ENCODE measurements at places on chromosomes 6 and 20.

- DNase-seq, result no peak
Observed at GRCh38 chr20:54600634-54601033, 125.2 kb downstream of the DOK5 start.

GRCh38 chr6:165744555-165745228 lies 81.7 kb upstream of the PDE10A start:
- DNase-seq, result no peak

DNA sequence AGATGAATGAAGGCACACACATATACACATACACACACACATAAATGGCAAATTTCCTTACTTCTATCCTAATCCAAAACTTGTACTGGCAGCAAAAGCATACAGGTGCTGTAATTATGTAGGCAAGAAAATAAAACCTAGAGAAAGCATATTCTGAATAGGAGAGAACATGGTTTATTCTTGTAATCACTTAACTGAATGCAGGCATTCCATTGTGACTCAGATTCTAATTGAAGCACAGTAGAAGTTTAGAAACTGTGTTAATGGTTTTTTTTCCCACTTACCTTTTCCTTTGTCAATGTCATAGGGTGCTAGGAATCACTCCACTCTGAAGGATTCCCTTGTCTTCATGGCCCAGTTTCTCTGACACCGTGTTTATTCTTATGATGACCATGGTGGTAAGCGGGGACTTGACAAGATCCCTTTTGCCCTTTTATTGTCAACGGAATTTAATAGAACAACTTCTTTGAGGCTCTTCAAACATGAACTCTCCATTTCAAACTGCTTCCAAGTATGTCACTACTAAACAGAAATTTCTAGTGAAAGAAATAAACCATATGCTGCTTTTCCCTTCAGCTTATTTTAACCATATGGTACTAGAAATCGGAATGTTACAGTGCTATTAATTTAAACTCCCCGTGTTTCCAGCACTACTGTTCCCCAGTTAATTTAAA lies 164.2 kb downstream of the OGFRL1 start:
- DNase-seq, result no peak

DNA sequence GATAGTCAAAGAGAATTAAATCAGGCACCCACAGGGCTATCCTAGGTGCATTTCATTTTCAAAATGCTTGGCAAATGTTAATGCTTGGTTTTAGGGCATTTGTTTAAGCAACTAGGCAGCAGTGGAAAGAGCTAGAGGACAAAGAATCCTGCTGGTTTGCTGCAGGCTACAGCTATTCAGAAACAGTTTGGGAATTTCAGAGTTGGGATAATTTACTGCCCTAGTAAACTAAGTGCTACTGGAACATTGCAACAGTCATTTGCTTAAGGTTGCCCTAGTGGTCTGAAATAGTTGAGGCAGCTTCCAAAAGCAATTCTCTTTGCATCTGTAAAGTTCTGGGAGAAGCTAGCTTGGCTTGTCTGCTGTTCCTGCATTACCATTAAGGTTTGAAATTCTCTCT lies 312.7 kb downstream of the LAMA2 start:
- DNase-seq, result no peak

DNA sequence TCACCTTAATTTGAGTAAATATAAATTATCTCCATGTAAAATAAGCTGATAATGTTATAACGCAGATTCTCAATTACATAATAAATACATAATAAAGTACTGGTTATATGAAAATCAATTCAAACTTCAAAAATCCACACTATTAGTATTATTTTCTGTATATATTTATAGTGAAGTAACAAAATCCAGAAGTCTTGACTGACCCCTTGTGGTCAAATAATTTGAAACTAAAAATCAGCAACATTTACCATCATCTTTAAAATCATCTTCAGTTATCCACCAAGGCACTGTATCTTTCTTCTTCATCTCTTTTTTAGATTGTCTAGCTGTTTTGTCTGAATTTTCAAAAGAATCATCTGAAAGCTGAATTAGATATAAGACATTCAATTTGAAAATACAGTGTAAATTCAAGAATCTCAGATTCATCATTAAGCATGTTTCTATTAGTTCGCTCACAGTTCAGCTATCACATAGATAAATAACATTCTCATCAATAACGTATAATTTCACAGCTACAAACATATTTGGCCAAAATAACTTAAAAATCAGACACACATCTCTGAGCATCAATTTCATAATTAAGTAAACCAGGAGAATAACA lies 6.5 kb downstream of the CEP162 start:
- peak; percentile 39 for DNase-seq

DNA sequence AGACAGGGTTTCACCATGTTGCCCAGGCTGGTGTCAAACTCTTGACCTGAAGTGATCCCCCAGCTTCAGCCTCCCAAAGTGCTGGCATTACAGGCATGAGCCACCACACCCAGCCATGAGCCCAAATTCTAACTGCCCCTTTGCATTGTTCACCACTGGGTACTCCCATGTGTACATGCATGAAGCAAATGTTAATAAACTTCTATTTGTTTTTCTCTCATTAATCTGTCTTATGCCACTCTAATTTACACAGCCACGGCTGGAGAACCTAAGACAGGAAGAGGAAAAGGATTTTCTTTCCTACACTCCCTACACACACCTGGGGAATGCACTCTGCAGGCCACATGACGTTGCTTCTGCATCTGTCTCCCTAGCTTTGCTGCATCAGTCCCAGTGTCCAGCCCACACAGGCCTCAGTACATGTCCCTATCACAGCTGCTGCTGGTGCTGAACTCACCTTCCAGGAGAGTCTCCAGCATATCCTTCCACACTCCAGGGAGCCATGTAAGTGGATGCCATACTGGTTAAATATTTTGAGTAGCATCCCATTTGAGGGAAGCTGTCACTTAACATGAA lies 13.3 kb downstream of the OR2H2 start:
- no peak for DNase-seq

- DNase-seq, result no peak
Observed at GRCh38 chr6:51137777-51138176, 319.1 kb downstream of the TFAP2B start.

DNA sequence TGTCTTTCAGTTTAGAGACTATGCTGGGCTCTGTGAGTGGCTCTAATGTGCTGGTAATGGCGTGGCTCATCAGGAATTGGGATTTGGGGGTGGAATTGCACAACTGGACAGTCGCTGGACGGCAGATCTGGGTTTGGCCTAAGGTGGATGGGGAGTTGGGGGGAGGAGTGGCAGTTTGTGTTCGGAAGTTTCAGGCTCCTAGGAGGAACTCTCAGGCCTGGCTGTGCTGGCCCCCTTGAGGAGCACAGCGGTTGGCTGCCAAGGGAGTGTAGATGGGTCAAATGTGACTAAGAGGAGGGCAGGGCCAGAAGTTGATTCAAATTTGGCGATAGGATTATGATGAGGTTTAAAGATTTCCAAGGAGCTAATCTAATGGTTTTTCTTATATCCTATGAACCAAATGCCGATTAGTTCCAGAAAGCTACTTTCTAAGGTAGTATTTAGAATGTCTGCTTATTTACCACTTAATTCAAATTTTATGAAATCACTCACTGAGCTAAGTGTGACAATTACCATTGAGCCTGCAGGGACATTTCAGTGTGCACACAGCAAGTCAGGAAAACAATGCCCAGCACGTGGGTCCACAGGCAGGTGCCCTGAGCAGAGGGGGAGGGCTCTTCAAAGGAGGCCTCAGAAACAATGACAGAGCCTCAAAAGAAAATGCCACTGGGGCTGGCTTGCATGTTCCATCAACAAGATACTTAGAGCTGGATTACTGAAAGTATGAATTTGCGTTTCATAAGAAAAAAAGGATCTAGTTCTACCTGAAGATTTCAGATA lies 111.0 kb downstream of the GJA10 start:
- no peak for DNase-seq

GRCh38 chr6:128144320-128144719 lies 243.5 kb upstream of the THEMIS start:
- DNase-seq, result no peak

DNA sequence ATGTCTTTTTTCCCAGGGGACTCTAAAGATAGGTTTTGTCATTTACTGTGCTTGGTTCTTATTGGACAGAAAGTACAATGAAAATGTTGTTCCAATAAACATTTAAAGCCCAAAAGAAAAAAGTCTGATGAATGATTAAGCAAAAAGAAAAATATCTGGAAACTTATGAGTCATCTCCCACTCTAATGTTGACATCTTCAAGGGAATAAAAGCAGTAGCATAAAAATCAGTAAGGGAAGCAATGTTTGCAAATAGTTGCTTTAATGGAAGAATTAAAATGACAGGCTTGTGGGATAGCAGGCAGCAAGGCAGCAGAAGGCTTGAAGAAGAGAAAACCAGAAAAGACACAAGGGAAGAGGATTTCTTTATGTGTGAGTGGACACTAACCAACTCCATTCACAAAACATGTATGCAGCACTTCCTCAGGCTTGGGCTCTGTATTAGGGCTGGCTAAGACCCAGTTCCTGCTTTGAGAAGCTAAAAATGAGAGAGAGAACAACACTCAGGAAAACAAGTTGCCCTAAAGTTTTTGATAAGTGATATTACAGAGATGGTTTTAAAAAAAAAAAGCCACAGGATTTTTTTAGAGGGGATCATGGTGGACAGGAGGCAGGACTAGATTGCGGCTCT lies 263.2 kb upstream of the NT5E start:
- DNase-seq, result no peak

DNA sequence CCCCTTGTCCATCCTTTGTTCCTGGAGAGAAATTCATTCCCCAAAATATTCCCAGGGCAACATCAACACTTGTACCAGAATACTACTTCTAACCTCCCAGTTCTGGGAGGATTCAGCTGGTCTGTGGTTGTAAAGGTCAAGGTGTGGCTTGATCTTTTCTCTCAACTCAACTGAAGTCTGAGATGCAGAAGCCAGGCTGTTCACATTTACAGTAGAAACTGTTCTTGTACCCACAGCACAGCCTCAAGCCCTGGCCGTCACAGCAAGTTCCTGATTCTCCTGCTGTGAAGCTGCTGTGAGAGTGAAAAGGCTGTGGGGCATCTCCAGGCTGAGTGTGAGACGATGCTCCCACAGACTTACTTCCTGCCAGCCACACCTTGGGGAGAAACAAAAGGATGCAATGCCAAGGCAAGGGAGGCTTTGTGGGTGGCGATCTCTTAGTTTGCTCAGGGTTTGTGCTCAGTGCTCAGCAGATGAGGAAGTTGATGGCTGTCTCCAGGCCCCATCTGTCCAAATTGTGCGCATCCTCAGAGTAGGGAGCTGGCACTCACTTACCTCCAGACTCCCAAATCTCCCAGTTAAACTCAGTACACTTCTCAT lies 143.9 kb upstream of the FOXA2 start:
- DNase-seq, result no peak

DNA sequence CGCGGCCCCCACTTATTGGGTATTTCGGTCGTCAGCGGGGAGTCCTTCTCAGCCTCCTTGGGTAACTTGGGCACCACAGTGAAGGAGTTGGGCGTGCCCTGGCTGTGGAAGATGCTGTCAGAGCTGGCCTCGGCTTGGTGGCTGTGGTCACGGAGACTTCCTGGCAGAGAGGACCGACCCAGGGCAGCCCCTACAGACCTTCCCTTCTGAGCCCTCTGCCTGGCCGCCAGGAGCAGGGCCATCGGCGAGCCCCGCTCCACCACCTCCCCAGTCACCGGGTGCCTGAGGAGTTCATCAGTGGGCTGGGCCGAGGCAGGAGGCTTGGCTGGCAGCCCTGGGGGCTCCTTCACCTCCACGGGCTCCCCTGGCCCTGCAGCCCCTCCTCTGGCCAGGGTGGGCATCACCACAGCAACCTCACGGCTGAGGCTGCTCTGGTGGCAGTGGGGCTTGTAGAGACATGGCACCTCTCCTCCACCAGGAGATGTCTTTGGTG lies 37.2 kb downstream of the C6orf132 start:
- DNase-seq, result no peak

GRCh38 chr6:111711476-111711875 lies 105.8 kb upstream of the TRAF3IP2 start:
- DNase-seq, result no peak

DNA sequence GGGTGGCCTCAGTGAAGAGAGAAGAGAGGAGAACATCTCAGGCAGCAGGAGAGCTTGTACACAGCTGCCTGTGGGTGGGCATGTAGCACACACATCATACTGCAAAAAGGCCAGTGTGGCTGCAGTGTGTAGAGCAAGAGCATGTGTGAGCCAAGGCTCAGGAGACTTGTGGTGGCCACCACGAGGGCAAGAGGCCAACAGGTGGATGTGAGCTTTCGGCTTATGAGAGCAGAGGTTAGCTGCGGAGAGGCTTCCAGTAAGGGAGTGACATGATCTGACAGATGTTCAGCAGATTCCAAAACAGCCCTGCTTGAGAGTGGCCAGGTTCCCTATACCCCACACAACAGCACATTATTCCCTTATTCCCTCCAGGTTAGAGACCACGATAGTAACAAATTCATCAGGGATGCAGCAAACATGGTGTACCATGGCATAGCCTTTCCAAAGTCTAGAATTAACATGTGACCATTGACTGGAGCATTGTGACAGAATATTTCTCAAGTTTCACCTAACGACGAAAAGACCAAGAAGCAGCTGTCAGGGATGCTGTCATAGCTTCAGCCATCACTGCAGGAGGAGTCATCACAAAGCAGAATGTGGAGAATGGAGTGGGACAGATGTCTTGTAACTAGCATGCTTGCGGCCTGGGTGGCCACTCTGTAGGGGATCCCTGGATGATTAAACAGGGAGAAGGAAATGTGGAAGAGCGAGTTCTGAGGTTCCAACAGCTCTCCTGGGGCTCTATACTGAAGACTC lies 23.1 kb downstream of the HM13 start:
- no peak for DNase-seq

DNA sequence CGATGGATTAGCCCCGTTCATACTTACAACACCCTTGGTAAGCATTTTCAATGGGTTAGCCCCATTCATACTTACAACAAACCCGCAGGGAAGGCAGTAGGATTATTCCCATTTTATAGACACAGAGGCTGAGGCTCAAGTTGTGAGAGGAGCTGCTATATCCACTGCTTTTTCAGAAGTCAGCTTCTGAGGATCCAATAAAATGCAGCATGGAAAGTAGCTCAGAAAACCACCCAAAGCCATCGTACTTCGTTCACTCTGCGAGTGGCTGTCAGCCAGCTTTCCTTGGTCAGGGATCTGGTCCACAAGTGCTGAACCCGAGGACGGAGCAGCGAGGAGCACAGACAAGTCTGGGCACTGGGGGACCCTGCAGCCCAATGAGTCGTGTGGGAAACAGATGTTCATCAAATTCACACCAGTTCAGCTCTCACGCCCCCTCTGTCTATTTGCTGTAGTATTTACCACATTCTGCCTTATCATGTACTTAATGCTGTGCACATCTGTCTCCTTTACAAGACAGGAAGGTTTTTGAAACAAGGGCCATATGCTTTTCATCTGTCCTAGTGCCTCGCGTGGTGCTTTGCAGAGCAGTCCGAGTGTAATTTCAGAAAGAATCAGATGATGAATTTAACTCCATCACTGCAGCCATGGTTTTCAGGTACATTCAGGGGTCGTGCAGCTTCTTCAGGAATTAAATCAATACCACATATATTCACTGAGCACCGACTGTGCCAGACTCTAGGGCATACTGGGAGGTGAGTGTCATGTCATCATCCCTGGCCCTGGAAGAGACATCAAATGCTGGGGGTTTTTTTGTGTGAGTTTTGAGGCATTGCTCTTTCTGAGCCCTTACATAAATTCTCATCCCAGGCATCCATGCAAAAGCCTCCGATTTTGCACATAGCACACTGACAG lies 256.9 kb downstream of the CDH26 start:
- no peak for DNase-seq

Data from CD4-positive, alpha-beta T cell treated with Interleukin-4 for 1 hour (primary cell).